ENCODE measurements at places on chromosomes 4 and X. TPM values are rescaled to one million over a fixed set of nuclear protein-coding genes. Genes with fewer than 3 reads are reported as not detected.

SYP gene
- total RNA-seq: 1.2 TPM

F9 gene
- total RNA-seq: not detected

DNA sequence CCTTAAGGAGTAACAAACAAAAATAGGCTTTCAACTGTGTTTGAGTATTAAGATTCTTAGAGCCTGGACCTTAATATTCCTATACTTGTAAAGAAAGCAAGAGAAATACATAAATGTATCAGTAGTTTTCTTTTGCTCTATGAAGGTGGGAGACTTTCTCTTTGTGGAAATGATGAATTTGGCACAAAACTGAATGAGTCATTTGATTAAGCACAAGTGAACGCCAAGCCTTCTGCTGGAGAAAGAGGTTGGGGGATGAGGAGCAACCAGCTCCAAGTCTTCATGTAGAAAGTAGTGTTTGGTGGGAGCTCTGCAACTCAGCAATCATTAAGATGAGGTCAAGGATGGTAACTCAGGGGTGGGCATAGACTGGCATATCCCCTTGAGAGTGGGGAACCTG, 49.6 kb downstream of the MEPE start:
- no peak for DNase-seq

NPY1R gene
- not detected for total RNA-seq

DNA sequence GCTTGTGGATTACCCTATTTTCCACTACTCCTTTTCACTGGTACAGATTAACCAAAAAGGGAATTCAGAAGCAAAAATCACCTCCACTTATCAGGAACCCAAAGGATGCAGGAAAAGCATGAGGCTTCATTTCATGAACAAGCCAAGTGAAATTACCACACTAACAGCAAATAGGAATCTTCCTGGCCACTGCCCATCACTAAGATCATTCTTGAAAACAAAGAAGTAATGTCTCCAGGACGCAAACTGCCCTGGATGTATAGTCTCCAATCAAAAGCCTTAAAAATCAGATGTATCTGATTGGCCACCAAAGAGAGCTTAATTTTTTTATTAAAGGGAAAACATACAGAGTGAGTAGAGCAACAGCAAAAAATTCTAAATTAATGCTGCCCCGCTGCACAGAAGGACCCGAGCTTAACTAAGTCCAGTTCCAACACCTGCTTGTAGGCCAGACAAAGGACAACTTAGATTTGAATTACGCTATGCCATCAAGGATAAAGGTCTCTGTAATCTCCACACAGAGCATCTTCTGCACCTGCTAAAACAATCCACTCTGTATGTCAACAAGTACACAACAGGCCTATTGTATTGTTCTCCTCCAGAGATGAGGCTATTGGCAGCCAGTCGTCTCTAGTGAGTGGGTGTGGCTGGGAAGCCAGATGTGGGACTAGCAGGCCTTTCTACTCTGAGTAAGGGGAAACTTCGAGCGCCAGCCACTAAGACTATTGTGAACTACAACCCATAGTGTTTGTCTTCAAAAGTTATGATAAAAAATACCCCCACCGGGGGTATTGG, 12.4 kb downstream of the ZDHHC9 start:
- DNase-seq: no peak

GRCh38 chrX:108464604-108465003, 25.0 kb downstream of the COL4A5 start:
- DNase-seq: no peak

DNA sequence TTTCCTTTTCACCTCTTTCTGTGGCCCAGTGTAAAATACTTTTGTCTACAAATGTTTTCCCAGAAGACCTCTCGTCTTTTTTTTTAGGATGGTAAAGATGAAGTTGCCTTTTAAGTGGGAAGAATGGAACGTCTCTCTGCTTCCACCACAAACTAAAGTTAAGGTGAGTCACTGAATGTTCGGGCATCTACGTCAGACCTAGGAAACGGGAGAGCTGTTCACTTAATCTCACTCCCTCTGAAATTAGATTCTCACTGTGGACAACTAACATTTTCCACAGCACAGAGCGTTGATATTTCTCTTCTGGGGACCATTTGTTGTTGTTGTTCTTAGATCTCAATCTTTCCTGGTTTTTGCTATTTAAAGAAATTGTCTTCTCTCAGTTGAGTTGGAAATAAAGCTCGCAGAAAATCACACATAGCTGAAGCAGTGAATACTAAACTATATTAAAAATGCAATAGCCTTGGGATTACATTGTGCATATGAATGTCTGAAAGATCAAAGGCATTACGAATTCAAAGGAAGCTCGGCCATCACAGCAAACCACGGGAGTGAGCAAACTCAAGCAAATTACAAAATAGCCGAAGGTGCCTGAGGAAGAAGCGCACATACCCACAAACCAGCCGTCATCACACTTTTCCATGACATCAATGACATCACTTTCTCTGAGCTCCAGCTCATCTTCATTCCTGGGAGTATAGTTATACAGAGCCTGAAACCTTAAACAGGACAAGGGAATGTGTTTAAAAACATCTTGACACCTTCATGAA, 53.9 kb upstream of the PDLIM3 start:
- no peak for DNase-seq

TRIM61 gene
- 6.9 TPM for total RNA-seq

DNA sequence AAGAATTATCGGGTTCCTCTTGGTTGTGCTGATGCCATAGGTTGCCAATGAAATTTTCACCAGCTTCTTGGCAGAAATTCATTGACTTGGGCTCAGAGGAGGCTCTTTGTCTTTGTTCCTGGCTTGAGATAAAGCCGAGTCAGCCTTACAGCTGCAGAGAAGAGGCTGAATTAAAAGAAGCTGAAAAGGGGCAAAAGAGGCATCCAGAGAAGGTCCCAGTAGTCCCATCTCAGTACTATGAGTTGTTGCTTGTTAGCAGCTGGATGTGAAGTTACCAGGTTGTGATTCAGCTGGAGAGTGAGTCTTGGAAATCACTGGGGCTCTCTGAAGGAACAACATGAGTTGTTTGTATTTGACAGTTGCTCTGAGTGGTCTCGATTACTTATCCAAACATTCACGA, 59.7 kb downstream of the SMAD1 start:
- no peak for DNase-seq

- peak; percentile 81 for DNase-seq
Measured at GRCh38 chrX:108001218-108001814, 19.1 kb upstream of the TEX13B start.

DNA sequence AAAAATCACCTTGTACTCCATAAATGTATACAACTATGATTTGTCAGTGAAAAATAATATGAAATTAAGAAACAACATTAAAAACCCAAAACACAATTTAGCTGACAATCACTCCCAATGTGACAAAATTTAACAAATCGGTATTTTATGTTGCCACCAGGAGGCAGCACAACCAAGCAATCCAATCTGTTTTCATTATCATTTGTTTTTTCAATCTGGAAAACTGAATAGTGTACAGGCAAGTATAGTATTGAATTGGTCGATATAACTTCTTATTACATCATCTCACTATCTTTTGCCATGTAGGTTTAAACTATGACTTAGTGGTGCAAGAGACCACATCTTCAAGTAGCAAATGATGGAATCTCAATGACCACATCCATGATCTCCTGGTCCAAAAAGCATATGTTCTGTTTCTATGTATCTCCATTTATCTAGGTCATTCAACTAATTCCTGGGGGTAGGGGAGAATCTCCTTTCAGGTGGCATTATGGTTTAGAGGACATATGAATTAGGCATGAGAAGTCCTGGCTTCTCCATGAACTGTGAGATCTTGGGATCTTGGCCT, 112.9 kb upstream of the AGA start:
- peak; percentile 53 for DNase-seq

Measured in Karpas-422 (cell line).